ENCODE measurements at places on chromosomes 2 and 18.

GRCh38 chr18:45521136-45521535 lies 94.1 kb upstream of the SLC14A2 start:
- DNase-seq = peak; percentile 44

DNA sequence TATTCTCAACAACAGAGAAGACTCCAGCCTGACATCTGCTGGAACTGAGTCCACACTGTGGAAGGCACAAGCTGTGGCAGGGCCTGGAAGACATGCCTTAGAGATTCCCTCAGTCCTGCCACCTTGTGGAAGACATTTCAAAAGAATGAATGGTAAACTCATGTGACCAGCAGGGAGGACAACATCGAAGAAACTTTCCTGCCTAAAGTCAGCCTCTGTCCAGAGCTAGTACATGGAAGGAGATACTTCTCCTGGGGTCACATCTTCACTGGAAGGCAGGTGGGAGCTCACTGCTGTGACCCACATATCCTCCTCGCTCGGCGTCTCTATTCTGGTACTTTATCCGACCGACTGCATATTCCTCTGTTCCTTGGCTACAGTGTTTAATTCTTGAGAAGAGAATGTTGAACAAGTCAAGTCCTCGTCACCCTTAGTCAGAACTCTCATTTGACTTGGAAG lies 59.5 kb downstream of the PUM2 start:
- DNase-seq = peak; percentile 63

DNA sequence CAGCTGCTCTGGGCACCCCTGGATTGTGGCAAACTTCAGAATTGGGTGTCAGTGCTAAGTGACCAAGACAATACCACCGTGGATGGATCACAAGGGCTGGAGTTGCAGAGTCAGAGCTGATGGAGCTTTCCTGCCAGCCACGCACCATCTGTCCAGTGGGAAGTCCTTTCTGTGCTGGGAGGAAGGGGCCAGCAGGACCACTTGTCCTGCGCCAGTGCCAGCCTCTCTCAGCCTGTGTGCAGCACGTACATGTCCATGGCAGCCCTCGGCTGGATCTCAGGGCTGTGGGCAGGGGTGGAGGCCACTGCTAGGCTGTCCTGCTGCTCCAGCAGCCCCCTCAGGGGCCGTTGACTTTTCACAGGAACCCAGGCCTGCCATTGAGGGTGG lies 33.3 kb downstream of the RAB31 start:
- DNase-seq = no peak

DNA sequence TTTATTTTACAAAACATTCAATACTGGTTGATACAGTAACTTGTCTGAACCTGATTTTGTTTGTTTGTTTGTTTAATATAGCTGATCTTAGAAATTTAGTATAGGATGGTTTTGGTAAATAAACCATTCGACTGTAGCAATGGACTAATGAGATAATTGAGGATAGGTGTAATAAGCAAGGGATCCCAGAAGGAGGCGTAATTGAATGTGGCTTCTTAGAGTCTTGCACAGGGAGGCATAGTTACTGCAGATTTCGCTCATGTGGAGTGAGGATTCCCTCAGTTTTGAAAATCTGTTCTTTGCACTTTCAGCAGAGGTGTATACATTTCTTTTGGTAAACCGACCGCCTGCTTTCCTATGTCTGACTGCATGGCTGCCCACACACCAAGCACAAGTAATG lies 709.6 kb downstream of the SOCS6 start:
- DNase-seq = no peak

DNA sequence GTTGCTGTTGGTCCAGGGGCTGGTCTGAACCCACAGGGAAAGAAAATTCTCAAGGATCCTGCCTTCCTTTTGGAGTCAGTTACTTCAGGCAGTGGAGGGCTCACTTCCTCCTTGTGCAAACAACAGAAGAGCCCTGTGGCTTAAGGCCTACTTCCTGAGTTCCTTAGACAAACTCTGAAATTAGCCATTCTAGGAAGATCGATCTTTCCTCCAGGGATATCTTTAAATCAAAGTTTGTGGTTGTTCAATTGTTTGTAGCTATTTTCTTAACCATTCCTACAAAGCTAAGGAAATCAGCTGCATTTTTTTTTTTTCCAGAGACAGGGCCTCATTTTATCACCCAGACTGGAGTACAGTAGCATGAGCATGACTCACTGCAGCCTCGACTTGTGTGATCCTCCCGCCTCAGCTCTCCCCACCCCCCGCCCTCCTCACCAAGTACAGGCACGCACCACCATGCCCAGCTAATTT lies 156.0 kb downstream of the TANC1 start:
- peak; percentile 76 for DNase-seq

DNA sequence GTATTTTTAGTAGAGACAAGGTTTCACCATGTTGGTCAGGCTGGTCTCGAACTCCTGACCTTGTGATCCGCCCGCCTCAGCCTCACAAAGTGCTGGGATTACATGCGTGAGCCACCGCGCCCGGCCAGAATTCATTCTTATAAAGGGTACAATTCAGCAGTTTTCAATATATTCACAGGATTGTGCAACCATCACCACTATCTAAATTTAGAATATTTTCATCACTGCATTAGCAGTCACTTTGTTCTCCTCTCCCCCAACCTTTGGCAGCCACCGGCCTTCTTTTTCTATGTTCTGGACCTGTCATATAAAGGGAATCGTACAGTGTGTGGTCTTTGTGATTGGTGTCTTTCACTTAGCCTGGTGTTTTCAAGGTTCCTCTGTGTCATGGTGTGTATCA lies 40.7 kb downstream of the TCF7L1 start:
- DNase-seq = no peak

DNA sequence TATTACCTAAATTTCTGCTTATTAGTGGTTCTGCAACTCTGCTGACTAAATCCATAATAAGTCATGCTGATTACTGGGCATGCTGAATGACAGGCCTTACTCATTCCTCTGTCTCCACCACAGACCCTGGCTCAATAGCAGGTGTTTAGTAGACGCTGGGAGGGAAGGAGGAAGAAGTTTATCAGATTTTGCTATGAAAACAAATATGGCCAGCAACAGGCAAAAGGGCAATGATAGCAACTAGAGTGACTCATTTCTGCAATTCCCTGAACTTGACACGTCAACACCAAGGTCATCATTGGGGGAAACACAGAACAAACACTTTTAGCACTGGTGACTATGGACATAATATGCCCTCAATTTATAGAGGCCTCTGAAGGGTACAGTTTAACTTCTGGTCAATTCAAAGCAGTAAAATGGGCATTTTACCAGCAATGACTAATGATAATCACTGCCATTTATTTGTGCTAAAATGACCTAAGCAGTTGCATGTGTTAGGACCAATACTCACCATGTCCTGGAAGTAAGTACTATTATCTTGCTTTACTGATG lies 35.2 kb downstream of the TMEM163 start:
- DNase-seq = no peak

DNA sequence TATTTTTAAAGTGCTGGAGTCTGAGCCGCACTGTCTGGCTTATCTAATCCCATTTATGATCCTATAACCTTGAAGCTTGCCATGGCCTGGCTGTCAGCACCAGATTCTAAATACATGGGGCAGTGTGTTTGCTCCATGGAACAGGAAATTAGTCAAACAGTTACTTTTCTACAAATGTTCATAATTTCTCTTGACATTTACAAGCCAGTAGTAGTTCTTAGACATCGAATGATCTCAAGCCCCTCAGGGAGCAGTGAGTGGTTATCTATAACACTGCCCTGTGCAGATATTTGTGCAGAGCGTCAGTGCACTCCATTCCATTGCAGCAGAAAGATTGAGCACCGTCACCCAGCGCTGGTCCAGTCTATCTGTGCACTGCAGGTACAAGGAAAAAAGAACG lies 205.2 kb downstream of the AGPS start:
- no peak for DNase-seq
